ENCODE measurements at places on chromosomes 3 and 15.
A peak's percentile ranks its signal among the peaks of the same experiment; 100 is the strongest.

DNA sequence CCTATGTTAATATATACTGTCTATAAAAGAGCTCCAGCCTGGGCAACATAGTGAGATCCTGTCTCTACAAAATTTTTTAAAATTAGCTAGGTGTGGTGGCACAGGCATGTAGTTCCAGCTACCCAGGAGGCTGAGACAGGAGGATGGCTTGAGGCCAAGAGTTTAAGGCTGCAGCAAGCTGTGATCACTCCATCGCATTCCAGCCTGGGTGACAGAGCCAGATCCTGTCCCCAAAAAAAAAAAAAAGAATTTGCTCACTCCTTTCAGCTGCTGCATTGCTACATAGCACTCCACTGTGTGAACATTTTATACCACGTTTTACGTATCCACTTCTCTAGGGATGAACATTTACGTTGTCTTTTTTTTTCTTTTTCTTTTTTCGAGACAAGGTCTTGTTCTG, 6.0 kb upstream of the TSEN2 start:
- no peak for DNase-seq

- DNase-seq = no peak
Measured at GRCh38 chr3:81426826-81427577, 334.4 kb downstream of the GBE1 start.

DNA sequence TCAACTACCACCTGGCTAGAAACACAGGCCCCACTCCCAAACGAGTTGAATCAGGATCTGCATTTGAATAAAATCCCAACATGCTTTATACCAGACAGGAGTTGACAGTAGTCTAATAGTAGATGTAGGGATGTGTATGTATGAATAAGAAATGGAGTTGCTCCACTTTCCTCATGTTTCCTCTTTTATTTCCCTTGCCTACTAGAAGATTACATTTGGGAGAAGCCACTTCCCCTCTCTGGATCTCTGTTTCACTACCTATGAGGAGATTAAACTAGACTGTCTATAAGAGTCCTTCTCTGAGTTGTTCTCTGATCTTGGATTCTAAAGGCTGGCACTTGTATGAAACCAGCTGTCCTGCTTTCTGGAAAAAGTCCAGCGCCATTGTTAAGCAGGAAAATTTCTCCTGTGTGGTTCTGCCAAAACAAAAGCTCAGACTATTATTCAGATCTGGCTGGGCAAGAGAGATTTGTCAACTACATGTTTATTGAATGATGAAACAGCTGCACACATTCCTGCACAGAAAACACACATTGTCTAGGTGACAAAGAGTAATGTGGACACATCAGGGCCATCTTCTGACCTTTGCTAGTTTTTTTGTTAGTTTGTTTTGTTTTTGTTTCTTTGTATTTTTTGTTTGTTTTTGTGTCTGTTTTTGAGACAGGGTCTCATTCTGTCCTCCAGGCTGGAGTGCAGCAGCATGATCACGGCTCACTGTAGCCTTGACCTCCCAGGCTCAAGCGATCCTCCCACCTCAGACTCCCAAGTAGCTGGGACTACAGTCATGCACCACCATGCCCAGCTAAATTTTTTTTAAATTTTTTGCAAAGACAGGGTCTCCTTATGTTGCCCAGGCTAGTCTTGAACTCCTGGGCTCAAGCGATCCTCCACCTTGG, 29.9 kb downstream of the ACP3 start:
- DNase-seq = no peak

DNA sequence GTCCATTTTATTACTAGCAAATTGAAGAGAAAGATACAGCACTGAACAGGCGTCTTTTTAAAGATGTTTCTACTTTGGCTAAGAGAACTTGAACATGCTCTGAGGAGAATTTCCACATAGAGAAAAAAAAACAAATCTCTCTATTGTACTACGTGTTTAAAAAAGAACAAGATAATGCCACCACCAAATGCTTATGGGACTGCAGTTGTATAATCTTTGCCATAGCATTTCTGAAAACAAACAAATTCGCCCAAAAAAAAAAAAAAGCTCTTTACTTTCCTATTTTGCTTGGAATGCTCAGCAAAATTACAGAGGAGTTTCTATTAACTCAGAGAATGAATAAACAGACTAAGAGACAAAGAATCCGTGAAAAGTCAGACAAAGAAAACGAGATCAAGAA, 114.2 kb downstream of the CNTN3 start:
- no peak for DNase-seq

- DNase-seq = no peak
Measured at GRCh38 chr3:64218329-64218728, 6.9 kb downstream of the PRICKLE2 start.

DNA sequence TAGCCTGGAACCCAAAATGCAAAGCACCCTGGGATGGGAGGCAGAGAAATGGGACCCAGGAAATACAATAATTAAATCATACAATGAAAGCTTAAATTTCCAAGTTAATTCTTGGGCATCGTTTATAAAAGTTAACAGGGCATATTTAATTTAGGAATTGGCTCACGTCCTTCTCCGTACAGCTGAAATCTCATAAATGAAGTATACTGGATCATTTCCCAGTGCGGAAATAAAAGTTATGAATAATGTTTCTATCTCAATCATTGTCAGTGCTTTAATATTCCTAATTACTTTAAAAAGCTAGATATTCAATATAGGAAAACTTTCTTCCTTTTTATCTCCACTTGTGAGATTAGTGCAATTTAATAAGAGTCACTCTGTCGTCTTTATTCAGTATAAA, 164.0 kb downstream of the MEGF11 start:
- DNase-seq = no peak

- no peak for DNase-seq
Measured at GRCh38 chr15:64870353-64870752, 28.6 kb downstream of the PLEKHO2 start.

- no peak for DNase-seq
Measured at GRCh38 chr15:92725171-92725570, 69.6 kb upstream of the FAM174B start.

DNA sequence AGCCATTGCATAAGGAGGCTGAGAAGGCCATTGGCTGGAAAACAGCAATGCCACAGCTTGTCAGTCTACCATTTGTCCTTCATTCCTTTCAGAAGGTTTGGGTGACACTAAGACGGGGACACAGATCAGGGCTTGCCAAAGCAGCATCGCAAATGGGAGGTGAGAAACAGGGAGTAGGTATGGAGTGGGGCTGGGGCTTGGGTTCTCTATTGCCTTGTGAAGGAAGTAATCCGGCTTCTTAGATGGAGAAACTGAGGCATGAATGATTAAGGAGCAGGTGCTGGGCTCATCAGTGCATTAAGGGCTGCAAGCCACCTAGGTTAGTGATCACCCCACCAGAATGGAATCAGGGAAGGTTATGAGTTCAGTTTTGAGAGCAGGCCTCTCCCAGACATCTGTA, 115.6 kb upstream of the NMNAT3 start:
- DNase-seq = no peak

DNA sequence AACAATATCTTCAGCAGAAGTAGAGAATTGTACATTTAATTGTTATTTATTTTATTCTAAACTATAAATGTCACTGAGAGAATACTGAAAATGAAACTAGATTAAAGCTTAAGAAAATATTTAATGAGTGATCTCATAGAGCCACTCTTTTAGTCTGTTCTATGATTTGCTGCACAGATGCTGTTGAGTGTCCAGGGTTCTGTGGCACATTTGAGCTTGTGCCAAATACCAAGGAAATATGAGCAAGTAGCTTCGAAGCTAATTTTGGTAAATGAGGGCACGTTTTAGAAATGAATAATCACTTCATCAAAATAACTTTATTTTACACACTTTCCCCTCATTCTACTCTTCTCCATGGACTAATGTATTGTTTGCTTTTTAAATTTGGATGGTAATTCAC, 53.6 kb upstream of the THRB start:
- no peak for DNase-seq

DNA sequence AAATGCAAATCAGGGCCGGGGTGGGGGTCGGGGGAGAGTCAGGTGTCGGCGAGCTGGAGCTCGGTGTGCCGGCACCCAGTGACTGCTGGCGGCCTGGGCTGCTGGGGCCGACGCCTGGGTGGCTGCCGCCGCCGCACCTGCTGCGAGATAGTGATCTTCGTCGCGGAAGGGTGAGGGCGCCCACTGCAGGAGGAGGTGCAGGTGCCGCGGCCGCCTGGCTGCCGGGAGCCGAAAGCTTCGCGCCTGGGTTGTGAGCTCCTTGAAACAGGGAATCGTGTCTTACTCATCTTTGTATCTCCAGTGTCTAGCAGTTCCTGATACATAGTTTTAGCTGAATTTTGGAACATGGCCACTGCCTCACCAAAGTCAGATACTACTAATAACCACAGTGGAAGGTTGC, 64.0 kb upstream of the CPOX start:
- DNase-seq = peak; percentile 13

DNA sequence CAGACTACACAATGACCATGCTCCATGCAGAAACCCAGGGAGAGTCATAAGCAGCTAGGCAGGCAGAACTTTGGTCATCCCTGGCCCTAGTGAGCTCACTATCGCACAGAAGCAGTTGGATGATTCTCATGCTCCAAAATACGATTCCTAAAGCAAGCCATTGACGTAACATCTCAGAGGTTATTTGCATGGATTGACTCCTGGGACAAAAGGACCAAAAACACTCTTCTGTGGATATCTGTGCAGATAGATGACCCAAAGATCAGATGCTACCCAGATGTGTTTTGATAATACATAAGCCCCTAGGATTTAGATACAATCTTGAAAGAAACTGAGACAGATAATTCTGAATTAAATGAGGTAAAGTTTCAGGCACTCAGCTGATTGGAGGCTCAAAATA, 33.4 kb upstream of the STT3B start:
- no peak for DNase-seq

GRCh38 chr3:10892622-10893021, 76.6 kb downstream of the SLC6A11 start:
- DNase-seq = no peak

DNA sequence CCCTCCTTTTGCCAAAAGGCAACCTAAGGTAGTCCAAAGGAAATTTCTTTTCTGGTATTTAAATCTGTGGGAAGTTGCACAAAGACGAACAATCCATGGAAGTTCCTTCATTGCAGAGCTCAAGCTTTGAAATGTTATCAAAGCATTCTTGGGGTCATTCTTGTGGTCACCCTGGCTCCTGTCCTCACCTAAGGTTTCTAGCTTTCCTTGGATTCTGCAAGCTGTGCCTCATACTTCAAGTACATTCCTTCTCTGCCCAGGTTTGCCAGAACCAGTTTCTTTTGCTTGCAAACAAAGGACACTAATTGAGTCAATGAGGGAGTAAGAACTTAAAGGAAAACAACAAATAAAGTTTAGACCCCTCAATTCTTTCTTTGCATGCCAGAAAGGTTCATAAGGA, 329.8 kb upstream of the PDZRN3 start:
- DNase-seq = no peak

- no peak for DNase-seq
Measured at GRCh38 chr3:186923241-186923640, 7.1 kb upstream of the ST6GAL1 start.

DNA sequence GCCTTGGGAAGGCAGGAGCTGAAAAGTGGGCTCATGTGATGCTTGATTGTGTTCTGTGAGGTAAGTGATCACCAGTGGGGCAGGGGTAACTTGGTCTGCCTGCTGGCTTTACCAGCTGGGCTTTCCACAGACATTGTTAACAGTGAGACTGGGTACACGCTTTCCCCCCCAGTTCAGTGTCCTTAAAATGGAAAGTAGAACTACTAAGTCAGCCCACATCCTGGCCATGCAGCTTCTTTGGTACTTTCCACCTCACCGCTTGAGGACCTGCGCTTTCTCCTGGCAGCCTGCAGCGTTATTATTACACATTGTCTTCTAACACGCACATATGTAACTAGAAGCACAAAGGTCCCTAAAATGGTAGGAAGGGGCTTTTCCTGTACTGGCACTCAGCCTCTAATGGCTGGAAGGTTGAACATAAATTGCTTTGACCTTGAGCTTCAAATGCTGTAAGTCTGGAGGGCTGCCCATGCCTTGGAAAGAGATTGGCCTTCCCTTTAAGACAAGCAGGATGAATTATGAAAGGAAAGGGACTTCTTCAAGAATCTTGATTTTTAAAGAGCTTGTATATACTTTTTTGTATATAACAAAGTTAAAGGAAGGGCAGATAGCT, 216.1 kb upstream of the ROPN1 start:
- no peak for DNase-seq

DNA sequence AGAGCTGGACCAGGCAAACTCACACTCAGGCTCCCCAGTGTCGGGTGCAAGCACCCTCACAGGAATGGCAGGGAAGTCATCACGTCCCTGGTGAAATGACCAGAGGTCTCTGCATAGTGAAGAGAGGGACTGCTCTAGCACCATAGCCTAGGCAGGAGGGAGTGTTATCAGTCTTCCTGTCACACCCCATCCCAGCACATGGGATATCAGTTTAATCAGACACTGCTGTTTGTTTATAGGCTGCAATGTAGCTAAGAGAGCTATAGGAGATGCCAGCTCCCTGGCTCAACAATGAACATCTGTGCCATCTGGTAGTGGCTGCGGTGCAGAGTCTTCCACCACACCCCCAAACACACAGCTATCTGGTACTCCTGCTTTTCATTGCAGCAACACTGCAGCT, 776.6 kb downstream of the ZNF385D start:
- DNase-seq = no peak

- DNase-seq = no peak
Measured at GRCh38 chr15:43277231-43277823, 10.6 kb upstream of the TGM5 start.

GRCh38 chr15:95252404-95252803, 1021.0 kb downstream of the MCTP2 start:
- DNase-seq = no peak

GRCh38 chr3:33217866-33218445, 654 bp downstream of the SUSD5 start:
- DNase-seq = no peak

DNA sequence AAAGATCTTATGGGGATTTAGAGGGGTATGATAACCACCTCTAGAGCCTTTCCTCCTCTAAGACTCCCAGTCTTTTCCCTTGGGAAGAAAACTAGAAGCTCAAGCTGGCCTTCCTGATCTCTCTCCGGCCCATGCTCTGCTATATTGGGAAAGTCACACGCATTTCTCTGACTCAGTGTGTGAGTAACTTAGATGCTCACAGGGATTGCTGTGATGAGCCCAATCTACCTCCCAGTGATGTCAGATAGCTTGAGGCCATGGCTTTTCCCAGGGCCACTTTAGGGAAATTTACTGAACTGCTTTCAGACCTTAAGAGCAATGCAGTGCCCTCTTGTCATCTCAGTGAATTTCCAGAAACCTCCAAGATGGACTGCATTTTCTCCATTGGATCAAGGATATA, 8.6 kb upstream of the ST8SIA2 start:
- DNase-seq = no peak

GRCh38 chr3:133210656-133211055, 172.5 kb downstream of the TMEM108 start:
- no peak for DNase-seq

DNA sequence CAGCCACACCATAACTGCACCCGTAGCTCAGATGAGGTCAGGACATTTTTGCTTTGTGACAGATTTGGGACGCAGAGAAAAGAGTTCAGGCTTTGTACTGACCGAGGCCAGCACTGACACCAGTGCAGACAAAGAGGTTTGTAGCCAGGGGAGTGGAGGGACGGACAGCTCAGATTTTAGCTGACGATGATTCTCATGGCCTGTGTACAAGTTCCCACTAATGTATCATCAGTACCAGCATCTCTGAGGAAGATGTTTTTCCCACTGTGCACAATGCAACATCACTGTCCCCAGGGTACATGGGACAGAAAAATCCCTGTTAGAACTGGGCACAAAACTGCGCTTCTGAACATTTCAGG, 112.7 kb downstream of the SLCO3A1 start:
- no peak for DNase-seq

GRCh38 chr3:31704591-31705179, 172.0 kb downstream of the STT3B start:
- no peak for DNase-seq

All from stimulated activated CD8-positive, alpha-beta memory T cell treated with anti-CD3 and anti-CD28 coated beads, Interleukin-4, amount 100 ng/mL, for 24 hours (primary cell).